ENCODE measurements at places on chromosomes 6 and 20. TPM values are rescaled to one million over a fixed set of nuclear protein-coding genes. Genes with fewer than 3 reads are reported as not detected.

DAAM2 gene
- total RNA-seq, result not detected

- DNase-seq, result no peak
These were observed 179.8 kb downstream of the CLIC5 start for GRCh38 chr6:45835721-45836437.

- DNase-seq, result no peak
These were observed 125.8 kb downstream of the MRPL14 start for GRCh38 chr6:44001318-44002066.

DNA sequence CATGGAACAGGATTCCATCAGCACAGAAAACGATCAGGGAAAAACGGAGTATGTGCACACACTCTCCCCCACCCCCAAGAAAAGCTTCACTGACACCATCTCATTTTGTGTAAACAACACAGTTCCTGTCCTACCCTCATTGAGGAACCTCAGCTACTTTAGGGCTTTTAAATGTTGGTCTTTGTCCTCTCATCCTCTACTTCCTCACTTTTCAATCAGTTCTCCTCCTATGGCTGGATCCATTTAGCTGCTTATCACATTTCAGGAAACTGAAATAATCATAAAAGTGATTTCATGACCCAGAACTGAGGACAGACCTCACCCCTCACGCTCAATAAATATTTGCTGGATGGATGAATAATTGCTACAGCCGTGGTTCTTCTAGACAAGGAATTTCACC lies 33.1 kb upstream of the PNRC1 start:
- no peak for DNase-seq

GRCh38 chr6:54041239-54041638 lies 70.0 kb upstream of the MLIP start:
- DNase-seq, result no peak

DNA sequence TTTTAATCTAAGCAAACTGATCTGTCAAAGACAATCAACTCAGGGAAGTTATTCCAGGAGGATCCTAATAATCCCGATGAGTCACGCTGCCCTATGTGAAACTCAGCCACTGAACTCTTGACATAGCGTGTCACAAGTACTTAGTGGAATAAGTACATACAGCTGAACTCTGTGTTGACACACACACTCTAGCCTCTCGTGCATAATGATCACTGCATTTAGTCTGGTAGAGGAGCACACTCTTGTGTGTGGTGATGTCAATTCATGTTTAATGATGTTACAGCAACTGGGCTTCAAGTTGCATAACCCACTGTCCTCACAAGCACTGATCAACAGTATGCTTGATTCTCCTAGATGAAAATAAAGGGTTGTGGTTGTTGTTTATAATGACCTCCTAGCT lies 148.3 kb downstream of the HACE1 start:
- DNase-seq, result no peak
